ENCODE measurements at places on chromosomes 7 and 10.
A peak's percentile ranks its signal among the peaks of the same experiment; 100 is the strongest.

GRCh38 chr10:95235676-95236067 is 41.6 kb downstream of the ACSM6 start:
- no peak for DNase-seq

DNA sequence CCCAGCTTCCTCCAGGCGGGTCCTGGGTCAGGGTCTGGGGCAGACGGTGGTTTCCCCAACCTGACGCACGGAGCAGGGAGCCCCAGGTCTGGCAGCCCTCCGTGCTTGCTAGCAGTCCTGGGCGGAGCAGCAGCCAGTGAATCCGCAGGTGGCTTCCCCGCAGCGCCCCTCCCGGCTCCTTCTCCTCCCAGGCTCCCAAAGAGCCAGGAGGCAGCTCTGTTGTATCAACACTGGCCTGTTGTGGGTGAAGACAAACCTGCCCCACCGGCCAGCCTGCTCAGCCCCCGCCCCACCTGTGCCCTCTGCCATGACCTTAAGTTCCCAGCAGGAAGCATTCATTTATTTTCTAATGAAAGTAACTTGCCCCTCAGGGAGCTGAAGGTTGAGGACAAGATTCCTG is 24.0 kb upstream of the TMEM213 start:
- no peak for DNase-seq

DNA sequence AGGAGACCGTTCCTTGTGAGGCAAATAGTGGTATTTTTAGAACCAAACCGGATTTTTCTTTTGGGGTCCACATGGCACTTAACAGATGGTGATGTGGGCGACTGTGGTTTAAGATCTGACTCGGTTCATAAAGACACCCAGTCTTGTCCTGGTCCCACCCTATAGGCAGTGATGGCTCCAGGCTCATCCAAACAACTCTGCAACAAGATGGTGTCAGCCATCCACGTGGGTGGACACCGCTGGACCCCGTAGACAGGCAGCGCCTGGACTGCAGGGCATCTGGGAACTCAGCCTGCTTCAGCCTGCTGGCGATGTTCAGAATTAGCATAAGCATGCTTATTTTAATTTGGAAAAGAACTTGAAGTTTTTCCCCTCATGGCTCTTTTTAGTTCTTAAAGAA is 258.4 kb upstream of the FZD1 start:
- no peak for DNase-seq

DNA sequence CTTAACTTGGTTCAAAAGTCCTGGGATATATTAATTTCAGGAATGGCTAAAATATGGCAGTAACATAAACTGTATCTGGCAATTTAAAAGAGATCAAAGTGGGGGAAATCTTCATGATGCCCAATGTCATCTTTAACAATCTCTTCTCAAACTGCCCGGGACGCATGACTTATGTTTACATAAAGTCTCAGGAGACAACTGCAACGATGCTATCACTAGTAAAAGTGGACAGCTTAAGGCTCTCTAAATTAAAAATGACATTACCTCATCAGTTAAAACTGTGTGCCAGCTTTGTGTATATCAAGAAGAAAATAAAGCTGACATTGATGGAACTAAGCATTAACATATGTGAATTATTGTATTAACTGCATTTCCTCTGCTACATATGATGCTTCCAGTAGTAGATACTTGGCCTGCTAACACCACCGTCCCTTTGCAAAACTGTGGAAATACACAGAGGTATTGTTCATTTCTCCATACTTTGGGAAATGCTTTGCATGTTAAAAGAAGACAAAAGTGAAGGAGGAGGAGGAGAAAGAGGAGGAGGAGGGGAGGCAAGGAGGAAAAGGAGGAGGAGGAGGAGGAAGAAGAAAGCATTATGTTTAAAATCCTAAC is 62.4 kb downstream of the NRP1 start:
- DNase-seq, result no peak

DNA sequence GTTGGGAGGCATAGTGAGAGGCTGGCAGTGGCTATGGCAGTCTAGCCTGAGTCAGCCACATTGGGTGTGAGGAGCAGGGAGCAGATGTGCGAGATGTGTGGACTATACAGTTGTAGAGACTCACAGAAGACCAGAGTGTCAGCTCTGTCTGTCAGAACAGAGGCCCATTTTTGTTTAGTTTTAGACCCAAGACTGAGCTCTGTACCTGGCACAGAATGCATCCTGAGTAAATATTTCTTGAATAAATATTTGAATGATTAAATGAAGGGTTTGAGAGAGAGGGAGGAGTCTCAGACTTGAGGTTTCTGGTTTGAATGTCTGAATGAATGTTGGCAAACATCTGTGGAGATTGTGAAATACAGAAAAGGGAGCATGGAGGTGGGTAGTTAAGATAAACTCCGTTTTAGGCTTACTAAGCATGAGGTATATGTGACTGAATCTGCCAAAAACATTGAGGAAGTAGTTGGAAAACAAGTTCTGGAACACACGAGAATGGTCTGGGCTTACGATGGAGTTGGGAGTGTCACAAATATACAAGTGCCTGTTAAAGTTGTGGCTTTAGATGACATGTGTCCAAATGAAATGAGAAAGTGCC is 3.6 kb downstream of the SEC23IP start:
- no peak for DNase-seq

DNA sequence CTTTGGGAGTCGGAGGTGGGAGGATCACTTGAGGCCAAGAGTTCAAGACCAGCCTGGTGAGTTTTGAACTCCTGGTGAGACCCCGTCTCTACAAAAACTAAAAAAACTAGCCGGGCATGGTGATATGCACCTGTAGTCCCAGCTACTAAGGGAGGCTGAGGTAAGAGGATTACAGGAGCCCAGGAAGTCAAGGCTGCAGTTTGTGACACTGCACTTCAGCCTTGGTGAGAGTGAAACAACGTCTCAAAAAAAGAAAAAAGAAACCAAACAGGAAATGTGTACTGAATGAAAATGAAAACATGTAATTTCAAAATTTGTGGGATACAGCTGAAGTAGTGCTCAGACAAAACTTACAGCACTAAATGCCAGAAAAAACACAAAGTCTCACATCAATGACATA is 7.6 kb downstream of the ARHGAP12 start:
- DNase-seq, result no peak

- DNase-seq, result no peak
These were observed 62.3 kb upstream of the LBX1 start for GRCh38 chr10:101291331-101292193.

- no peak for DNase-seq
These were observed 41.2 kb upstream of the UBE3C start for GRCh38 chr7:157097569-157097968.

DNA sequence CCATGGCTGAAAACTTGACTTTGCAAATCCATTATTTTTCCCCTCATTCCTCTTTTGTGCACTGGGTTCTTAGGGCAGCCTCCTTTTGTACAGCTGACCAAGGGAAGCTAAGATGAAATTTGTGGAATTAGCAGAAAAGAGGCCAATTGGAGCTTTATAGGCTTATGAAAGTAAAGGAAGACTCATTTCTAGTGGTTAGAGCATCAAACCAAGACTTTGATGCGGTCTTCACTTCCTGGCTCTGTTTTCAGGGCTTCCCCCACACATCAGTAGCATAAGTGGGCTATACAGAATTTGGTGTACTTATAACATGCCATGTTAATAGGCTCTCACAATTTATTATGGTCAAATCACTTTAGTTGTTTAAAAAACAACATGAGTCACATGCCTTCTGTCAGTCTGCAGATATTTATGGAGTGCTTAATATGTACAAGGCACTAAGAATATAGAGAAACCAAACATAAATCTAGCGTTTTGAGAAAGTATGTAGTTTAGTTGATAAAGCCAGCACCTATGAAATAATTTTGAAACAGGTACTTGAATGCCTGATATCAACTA is 5.7 kb downstream of the AUTS2 start:
- no peak for DNase-seq

DNA sequence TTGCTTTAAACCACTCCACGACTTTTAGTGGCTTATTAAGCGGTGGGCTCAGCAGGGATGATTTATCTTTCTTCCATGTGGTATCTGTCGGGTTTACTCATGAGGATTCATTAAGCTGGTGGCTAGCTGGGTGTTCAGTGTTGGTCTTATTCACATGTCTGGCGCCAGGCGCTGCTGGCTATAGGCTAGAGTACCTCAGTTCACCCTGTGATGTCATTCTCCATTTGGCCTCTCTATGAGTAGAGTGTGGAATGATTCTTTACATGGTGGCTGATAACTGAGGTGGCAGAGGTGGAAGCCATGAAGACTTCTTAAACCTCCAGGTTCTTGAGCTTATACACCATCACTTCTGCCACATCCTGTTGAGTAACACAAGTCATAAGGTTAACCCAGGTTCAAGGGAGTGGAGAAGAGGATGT is 115.4 kb downstream of the MLLT10 start:
- DNase-seq, result no peak

GRCh38 chr10:13231190-13231589 is 3.0 kb downstream of the UCMA start:
- DNase-seq, result no peak

DNA sequence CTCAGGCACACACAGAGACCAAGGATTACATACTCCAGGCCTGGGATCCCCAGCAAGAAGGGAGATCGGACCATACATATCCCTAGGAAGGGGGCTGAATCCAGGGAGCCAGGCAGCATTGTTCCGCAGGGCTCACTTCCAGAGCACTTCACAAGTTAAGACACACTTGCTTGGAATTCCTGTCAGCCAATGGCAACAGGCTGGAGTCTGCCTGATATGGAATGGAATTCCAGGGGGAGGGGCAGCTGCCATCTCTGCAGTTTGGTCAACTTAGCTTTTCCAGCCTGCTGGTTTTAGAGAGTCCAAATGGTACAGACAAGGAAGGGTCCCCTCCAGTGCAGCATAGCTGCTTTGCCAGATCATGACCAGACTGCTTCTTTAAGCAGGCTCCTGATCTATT is 290.0 kb upstream of the GLI3 start:
- no peak for DNase-seq

- no peak for DNase-seq
These were observed 177.8 kb downstream of the NSUN6 start for GRCh38 chr10:18473424-18474117.

DNA sequence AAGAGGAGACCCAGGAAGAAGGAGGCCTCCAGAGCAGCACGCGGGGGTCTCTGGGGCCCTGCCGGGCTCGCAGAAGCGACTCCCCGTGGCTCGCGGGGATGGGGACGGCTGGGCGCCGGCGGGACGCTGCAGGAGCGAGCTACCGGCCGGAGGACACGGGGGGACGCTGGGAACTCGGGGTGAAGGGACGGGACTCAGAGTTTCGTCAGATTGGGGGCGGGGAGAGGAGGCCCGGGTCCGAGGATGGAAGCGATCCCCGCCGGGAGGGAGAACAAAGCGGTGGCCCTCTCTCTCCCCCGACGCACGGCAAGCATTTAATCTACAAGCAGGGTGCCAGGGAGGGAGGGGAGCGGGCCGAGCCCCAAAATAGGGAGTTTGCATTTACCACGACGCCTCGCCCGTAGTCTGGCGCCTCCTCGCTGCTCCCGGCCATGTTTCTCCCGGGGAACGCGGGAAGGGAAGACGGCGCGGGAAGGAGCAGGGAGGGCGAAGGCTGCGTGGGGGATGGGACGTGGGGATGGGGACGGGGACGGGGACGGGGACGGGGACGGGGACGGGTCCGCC is at the start of gene PRTFDC1:
Gene PRTFDC1 (minus strand): TSS at position 464 of the 564 bp plus-strand sequence. CDS start 31 bp downstream, at position 433.
- DNase-seq, result peak; percentile 69

DNA sequence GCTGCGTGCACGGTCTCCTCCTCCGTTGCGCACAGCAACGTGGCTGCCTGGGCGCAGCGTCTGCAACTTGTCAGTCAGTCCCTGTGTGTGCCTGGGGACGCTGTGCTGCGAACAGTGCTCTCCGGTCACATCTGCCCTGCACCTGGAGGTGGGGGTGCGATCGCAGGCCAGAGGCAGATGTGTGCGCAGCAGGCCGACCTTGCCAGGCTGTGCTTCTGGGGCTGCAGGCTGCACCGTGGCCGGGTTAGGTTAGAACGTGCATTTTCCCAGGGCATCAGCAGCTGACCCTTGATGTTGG is 8.2 kb upstream of the GET4 start:
- DNase-seq, result no peak
